Left cardiac atrium (tissue), 4 donors: ENCODE measurements at places on chromosomes 7 and 10. TPM values are rescaled to one million over a fixed set of nuclear protein-coding genes. Genes with fewer than 3 reads are reported as not detected.
A peak's percentile ranks its signal among the peaks of the same experiment; 100 is the strongest.

DNA sequence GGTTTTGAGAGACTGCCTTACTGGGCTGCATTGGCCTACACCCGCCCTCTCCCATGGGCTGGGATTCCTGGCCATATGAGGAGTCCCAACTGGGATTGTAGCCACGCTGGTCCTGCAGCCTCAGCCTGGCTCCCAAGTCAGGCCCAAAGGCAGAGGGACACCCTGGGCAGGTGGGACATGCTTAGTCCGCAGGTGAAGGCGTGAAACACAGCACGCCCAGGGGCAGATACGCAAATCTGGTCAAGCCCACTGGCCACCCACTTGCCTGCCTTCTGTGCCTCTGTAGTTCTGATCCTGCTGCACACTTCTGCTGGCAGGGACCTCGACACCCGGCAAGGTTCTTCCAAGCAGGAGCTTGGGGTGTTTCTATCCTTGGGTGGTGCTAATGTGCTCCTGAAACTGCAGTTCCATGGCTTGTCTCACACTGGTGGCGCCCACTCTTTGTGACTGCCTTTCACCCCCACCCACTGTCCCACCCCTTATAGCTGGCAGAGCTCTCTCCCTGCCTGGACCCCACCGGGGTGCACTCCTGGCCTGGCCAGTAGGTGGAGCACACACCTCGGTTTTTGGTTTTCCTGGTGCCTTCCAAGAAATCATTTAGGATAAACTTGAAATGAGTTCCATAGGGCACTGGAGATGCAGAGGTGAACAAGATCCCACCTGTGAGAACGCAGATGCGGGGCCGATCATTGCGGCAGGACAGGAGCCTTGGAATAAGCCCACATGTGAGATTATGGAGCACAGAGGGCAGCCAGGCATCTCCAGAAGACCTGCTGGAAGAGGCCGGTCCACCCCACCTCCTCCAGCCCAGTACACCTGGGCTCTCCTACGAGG is 47.9 kb downstream of the MKI67 start:
- no peak for DNase-seq

DNA sequence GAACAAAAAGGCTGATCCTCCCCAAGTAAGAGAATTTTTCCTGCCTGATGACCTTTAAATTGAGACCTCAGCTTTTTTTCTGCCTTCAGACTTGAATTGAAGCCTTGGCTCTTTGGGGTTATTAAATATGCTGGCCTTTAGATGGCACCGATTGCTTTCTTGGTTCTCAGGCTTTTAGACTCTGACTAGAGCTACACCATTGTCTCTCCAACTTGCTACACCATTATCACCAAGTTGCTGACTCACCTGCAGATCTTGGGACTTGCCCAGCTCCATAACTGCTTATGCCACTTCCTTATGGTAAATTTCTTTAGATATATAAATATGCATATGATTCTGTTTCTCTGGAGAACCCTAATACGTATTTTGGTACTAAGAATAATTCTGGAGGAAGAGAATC is 3.1 kb upstream of the ABCA13 start:
- no peak for DNase-seq

- no peak for DNase-seq
These were observed 189.2 kb downstream of the CSTF2T start for GRCh38 chr10:51510231-51510630.

DNA sequence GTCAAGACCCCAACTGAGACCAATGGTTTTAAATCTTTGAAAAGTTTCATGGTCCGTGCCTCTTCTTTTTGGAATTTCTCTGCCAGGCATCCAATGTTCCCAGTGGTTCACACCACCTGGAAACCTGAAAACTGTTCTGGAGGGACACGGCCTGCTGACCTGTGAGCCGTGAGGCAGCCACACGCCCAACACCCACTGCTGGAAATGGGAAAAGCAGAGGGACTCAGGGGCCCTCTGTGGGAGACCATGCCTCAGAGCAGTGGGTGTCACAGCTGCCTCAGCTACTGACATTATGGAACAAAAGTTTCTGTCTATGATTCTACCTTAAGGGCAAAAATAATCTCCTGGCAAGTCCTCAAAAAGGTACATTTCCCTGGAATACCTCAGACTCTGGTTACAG is 70.4 kb upstream of the VIPR2 start:
- DNase-seq = no peak

MNX1 gene
- not detected for total RNA-seq

DNA sequence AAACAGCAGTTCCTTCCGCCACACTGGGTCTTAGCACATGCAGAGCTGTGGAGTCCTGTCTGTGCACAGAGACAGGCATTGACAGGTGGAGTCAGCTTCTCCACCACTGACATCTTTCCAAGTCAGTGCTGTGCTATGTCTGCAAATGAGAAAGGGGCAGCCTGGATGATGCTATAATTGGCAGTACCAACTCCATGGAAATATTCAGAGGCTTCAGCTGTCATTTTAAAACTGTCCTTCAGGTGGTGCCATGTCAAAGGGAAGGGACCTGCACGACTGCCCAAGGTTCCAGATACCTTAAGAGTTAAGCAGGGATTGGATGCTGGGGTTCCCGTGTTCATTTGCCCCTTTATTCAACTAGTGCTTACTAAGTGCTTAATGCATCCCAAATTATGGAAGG is 258.0 kb upstream of the PRKCQ start:
- no peak for DNase-seq

GRCh38 chr7:137296576-137296975 is 47.0 kb downstream of the PTN start:
- no peak for DNase-seq

DNA sequence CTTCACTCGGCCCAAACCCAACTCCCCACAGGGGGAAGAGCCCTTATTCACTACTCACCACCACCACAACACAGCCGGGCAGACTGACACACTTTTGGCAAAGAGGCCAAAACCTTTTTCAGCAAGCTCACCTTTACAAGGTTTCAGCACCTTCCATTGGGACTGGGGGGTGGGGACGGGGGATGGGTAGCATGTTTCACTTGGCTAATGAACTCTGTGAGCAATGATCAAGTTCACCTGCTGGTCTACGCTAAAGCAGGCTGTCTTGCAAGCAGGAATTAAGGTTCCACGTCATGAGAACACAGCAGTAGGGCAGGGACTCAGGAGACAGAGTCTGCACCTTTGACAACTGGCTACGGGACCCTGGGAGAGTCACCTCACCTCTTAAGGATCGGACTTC is 7.0 kb downstream of the FAM53B start:
- DNase-seq = no peak

NXPH1 gene
- not detected for total RNA-seq

- no peak for DNase-seq
These were observed 77.9 kb downstream of the GLI3 start for GRCh38 chr7:42159130-42159529.

GRCh38 chr7:27587429-27587828 is 75.3 kb downstream of the HIBADH start:
- no peak for DNase-seq

HNRNPF gene
- total RNA-seq = 107 TPM

GRCh38 chr7:145951566-145951965 is 165.0 kb upstream of the CNTNAP2 start:
- DNase-seq = no peak

SFXN2 gene
- 4.0 TPM for total RNA-seq

- DNase-seq = no peak
These were observed 160.8 kb downstream of the PFKFB3 start for GRCh38 chr10:6363511-6363910.

DNA sequence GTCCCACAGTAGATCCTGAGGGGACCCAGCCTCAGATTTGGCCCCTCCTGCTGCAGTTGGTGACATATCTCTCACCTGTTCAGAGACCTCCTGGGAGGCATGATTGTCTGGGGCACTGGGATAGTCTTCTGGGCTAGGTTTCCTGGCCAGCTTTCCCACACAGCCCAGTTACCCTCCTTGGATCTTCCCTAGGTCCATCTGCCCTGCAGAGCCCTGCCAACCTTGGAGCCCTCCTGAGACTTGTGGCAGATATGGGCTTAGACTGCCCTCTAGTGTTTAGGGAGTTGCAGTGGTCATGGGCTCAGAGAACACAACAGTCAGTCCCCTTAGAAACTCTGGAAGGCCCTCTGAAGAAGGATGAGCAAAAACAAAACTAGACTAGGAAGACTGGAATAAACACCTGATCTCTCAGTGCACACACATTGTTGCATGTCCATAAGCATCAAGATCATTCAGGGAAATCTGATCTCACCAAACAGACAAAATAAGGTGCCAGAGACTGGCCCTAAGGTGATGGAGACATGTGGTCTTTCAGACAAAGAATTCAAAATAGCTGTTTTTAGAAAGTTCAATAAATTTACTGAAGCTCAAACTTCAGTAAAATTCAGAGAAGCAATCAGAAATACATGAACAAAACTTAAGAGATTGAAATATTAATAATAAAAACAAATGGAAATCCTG is 324.6 kb downstream of the ATRNL1 start:
- DNase-seq = no peak

SYNPO2L gene
- total RNA-seq = 165 TPM

GRCh38 chr7:139422126-139422525 is 61.3 kb downstream of the KLRG2 start:
- DNase-seq = no peak

HOXA10 gene
- total RNA-seq = 0.10 TPM

GRCh38 chr10:89981891-89982290 is 280.5 kb downstream of the KIF20B start:
- no peak for DNase-seq

IRF5 gene
- 5.6 TPM for total RNA-seq

PIP gene
- not detected for total RNA-seq

MASTL gene
- total RNA-seq = 2.9 TPM

GRCh38 chr10:72449941-72450441 is 95.3 kb upstream of the DNAJB12 start:
- DNase-seq = no peak

LLCFC1 gene
- not detected for total RNA-seq

GRCh38 chr10:57963546-57963945 is 304.1 kb downstream of the IPMK start:
- DNase-seq = no peak

GRCh38 chr10:72659694-72660093 is 32.2 kb upstream of the MCU start:
- DNase-seq = no peak

HOXA5 gene
- not detected for total RNA-seq

GPER1 gene
- total RNA-seq = 4.6 TPM

DNA sequence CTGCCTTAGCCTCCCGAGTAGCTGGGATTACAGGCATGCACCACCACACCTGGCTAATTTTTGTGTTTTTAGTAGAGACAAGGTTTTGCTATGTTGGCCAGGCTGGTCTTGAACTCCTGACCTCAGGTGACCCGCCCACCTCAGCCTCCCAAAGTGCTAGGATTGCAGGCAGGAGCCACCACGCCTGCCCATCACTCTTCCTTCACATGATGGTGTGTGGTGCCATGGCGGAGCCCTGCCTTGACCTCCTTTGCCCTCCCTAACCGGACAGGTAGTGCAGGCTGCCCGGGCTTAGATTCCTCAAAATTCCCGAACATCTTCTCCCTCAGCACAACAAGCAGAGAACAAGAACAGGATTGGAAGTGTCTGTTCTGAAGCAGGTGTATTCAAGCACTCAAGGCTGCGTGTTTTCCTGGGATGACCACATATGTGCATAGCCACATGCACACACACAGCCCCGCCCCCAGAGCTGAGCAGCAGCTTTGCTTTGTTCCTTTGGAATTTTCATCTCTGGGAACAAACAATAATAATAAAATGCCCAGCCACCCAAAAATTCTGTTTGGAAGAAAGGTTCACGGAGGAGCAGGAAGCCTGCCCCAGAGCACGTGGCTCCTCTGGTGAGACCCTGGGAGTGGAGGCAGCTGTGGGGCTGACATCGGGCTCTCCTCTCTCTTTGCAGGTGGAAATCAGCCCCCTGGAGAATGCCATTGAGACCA is 131.3 kb upstream of the NPS start:
- no peak for DNase-seq

SPDYE11 gene
- not detected for total RNA-seq

GRCh38 chr10:53140506-53140905 is 367.9 kb upstream of the MBL2 start:
- DNase-seq = no peak

- DNase-seq = no peak
These were observed 16.0 kb downstream of the MXI1 start for GRCh38 chr10:110223298-110223925.

GRCh38 chr10:122117475-122117874 is 128.5 kb downstream of the TACC2 start:
- no peak for DNase-seq

DNA sequence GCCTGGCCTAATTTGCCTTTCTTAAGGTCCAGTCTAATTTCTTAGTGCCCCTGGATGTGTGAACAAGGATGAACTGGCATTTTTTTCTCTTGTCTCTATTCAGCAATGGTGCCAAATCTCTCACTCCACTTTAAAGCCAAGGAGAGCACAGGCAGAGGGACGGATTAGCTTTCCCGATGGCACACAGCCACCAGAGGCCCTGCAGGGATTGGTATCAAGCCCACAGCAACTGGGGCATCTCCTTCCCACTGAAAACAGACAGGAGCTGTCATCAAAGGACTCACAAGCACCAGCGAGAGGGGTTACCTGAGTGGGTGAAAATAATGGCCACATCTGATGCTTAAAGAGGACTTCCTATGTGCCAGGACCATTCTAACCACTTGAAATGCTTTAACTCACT is 83.1 kb downstream of the ITIH5 start:
- peak; percentile 61 for DNase-seq

- peak; percentile 53 for DNase-seq
These were observed 4.2 kb upstream of the PILRA start for GRCh38 chr7:100369105-100369504.

- no peak for DNase-seq
These were observed 131.5 kb downstream of the CCDC7 start for GRCh38 chr10:32577448-32577847.

ITPRID1 gene
- not detected for total RNA-seq

XPNPEP1 gene
- 40.7 TPM for total RNA-seq

DNA sequence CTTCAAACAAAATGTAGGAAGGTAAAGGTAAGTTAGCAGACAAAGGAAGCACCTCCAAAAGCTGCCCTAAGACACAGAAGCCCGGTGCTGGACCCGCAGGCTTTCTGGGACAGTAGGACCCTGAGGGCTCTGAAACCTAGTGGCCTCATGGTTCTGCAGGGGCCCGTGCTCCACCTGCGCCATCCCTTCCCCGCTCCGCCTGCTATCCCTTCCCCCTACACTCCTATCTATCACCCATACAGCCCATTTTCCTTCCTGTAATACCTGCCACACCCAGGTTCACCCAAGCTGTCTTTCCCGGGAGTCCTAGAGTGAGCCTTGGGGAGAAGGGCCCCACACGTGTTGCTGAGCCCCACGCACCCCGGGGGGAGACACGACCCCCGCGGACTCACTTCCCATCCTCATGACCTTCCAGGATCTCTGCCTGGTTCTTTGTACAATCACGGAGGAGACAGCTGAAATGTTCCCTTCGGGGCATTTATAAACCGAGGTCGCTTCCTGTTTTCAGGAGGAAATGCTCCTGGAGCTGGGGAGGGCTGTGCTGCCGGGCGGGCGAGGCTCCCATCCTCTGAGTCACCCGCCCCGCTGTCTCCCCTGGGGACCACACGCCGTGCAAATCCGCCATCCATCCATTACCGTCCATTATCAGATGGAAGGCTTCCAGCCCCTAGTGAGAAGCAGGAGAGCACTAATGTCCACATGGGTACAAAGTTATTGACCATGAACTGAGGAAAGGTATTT is 251.7 kb upstream of the PITRM1 start:
- DNase-seq = peak; percentile 66

COL26A1 gene
- total RNA-seq = not detected
